NCI-H187 (cell line): ENCODE measurements at places on chromosomes 12 and 14.

DNA sequence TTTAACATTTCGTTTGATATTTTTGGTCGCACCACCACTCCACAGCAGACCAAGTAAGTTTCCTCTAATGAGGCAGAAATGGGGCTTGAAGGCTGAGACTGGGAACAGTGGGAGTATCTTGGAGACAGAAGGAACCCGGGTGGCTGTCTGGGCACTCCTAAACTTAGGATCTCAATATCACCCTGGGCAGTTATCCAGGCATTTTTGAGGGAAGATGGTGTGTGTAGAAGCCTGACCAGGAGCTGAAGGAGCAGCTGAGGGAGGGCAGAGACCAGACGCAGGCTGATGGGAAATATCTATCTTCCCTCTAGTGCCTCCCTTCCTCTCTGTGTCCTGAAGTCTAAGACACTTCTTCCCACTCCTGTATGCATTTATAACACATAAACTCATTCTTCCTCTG is 10.7 kb downstream of the MARS1 start:
- DNase-seq: no peak

GRCh38 chr14:99734406-99735051 is 50.4 kb downstream of the CYP46A1 start:
- no peak for DNase-seq

DNA sequence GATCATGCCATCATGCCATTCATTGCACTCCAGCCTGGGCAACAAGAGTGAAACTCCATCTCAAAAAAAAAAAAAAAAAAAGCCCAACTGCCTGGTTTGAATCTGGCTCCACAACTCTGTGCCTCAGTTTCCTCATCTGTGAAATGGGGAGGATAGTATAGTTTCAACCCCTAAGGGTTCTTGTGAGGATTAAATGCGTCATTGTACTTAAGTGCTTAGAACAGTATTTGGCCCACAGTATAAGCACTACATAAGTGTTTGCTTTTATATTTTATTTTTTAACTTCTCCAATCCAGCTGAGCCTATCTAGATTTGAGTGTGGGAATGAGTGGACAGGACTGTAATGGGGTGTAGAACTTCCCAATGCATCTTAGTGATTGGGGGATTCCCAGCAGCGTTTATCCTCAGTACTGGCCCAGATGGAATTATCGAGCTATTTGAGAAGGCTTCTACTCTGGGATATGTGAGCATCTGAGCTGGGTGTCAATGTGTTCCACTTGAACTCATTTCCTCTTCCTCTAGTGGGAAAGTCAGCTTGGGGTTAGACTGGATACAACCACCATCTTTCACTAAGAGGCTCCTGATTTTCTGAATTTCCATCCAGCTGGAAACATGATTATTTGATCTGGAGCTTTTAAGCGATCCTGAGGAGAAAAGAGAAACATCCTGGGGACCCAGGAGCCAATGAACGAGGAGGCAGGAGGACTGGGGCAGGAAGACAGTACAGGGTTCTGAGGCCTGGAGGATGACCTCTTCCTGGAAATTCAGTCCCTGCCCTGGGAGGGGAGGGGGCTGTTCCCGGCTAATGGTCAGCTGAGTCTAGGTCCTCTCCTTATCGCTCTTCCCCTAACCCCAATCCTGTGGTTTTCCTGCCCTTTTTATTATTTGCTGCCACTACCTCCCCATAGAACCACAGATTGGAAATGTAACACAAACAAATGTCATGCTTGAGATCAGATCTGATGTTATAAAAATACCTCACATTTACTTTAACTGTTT is 9.3 kb upstream of the ESPL1 start:
- DNase-seq: no peak

- no peak for DNase-seq
These were observed 7.9 kb upstream of the GPRC5A start for GRCh38 chr12:12883369-12884001.

DNA sequence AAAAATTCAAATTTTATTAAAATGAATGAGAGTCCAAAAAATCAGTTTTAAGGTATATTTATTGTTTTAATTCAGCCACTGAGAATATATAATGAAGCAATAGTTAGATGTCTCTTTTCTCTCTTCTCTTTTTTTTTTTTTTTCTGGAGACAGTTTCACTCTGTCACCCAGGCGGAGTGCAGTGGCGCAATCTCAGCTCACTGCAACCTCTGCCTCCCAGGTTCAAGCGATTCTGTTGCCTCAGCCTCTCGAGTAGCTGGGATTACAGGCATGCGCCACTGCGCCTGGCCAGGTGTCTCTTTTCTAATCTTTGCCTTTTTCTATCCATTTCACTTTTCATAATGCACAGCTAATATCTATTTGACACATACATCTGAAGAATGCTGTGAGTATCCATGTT is 307.1 kb upstream of the RGS6 start:
- DNase-seq: no peak

DNA sequence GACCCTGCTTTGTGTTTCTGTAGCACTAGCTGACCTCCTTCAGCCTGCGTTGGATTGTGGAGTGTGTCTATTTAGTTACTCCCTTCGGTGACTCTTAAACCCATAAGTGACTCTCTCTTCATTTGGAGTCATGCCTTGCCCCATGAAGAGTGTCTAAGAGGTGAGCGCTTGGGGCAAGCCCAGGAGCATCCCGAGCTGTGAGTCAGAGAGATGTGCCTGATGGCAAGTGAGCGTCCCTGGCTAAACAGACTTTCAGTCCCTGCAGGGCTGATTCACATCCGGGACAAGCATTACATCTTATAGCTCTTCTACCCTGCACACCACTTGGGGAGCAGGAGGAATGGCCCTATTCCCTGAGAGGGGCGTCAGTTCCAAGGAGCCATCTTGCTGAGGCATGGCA is 24.3 kb upstream of the ATF1 start:
- DNase-seq: no peak

GRCh38 chr12:52317468-52318052 is 3.6 kb downstream of the KRT83 start:
- DNase-seq: no peak

DNA sequence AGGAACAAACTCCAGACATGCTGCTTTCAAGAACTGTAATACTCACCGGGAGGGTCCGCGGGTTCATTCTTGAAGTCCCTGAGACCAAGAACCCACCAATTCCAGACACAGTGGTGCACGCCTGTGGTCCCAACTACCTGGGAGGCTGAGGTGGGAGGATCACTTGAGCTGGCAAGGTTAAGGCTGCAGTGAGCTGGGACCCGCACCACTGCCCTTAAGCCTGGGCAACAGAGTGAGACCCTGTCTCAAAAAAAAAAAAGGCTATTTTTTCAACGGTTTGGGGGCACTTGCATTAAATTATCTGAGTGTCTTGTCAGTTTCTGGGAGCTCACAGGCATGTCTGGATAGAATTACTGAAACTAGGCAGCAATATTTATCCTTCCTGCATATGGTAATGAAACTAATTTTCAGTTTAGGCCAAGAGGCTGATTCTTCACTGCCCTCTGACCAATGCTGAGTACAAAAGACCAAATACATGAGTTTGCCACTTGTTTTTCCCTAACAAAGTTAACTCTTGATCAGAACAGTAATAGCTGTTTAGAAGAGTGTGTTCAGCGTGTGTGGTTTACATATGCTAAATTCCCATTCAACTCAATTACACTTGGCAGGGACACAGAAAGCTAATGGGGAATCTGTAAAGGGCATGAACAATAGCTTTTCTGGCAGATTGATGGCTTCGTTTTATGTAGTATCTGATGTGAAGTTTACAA is 65.8 kb upstream of the RASSF3 start:
- DNase-seq: no peak

DNA sequence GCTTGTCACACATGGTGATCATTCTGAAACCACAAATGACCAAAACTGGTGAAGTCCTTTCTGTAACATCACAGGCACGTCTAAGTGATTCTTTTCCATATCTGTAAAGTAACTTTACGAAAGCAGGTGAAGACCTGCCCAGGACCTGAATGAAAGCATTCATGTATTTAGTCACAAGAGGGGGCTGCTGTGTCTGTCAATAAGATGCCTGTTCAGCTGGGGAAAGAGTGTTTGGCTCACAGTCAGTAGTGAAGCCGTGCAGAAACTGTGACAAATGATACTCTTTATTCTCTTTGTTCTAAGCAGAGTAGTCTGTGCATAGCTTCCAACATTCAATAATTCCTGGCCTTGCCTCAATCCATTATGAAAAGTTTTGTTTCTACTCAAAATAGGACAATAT is 373.5 kb upstream of the OR4E1 start:
- DNase-seq: no peak

GRCh38 chr12:57816855-57817151 is 1.7 kb downstream of the AVIL start:
- DNase-seq: no peak

DNA sequence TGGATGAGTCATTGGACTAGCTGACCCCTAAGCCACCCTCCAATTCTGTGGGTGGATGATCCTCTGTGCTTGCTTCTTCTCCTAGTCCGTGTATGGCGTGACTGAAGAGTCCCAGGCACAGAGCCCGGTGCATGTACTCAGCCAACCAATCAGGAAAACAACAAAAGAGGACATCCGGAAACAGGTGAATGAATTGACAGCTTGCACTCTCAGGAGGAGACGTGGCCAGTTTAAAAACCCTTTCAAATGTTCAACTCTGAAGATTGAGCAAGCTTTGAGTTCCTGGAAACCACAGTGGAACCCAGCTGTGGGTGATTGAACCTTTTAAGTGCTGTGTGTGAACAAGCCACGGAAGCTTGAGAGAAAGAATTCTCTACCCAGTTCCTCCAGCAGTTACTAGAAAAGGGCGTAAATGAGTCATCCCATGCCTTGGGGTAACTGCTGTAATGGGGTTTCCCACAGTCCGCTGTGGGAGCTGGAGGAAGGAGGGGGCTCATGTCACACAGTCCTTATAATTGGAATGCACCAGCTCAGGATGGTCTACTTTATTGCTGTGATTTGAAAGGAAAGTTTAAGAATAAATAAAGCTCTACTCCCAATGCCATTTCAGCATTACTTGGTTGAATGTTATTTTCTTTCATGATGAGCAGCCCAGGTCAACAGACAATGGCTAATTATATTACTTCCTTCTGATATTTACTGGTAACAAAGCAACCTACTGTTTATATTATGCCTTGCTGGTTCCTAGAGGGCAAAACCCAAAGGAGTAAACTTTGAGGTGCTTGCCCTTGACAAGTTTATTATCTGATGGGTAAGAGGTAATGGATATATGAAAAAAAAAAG is 417.0 kb downstream of the DPF3 start:
- DNase-seq: no peak

GRCh38 chr12:4270831-4271716 is 2.5 kb upstream of the CCND2 start:
- no peak for DNase-seq

- no peak for DNase-seq
These were observed 323.7 kb upstream of the OR4E1 start for GRCh38 chr14:21997300-21997699.

- DNase-seq: no peak
These were observed 8.2 kb upstream of the CCDC85C start for GRCh38 chr14:99612071-99612737.

DNA sequence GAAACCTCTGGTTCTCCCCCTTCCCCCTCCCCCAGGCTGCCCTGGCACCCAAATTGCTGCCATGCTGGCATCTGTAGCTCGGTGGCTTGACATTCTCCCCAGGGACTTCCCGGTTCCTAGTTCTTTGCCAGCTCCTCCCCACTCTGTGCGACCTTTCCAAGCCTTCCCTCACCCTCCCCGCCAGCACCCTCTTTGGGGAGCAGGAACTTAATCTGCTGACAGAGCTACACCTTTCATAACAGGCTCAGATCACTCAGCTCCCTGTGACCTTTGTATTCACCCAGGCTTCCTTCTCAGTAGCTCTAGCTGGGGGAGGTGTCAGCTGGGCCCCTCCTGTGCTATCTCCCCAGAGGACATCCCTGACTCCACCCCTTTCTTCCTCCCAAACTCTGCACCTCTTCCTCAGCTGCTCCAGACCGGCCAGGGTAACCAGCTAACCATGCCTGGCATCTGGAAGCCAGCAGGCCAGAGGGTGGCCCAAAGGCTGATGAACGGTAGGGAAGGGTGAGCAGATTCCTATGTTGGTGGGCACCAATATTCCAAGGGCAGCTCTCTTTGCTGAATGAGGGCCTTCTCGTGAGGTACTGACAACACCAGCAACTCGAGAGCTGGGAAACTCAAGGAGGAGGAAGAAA is 1.8 kb upstream of the COX14 start:
- DNase-seq: no peak

DNA sequence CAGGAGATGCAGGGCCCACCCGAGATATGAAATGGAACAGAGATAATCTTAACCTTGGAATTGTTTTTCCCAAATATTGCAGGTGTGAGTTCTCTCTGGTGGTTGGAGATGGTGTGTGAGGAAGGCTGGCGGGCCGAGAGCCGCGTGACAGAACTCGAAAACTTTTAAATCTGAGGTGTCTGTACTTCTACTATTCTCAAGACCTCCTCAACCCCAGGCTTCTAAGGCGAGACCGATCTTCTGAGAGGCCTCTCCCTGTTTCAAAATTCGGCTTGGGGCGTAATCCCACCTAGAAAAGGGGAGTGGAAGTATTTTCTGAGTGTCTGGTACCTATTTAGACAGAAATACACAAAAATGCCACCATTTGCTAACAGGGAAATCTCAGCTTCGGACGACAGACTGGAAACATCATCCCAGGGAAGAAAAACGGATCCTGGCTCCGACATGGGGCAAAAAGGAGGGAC is 611 bp downstream of the SARNP start:
- DNase-seq: no peak

GRCh38 chr12:20439626-20440025 is 71.3 kb downstream of the PDE3A start:
- DNase-seq: no peak

DNA sequence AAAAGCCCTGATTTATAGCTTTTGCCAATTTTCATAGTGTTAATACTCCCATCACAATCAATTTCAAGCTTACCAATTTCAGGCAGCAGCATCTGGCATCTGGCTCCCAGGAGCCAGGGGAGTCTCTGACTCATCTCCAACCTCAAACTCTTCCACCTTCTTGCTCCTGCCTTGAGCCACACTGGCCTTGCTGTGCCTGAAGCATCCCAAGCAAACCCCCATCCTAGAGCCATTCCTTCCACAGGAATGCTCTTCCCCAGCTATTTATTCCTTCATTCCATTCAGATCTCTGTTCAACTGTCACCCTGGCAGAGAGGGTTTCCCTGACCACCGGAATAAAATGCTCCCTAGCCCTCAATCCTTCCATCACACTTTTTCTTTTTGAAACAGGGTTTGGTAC is 13.9 kb upstream of the PPP1CC start:
- DNase-seq: no peak

- DNase-seq: no peak
These were observed 32.6 kb downstream of the NUAK1 start for GRCh38 chr12:106106061-106106566.

DNA sequence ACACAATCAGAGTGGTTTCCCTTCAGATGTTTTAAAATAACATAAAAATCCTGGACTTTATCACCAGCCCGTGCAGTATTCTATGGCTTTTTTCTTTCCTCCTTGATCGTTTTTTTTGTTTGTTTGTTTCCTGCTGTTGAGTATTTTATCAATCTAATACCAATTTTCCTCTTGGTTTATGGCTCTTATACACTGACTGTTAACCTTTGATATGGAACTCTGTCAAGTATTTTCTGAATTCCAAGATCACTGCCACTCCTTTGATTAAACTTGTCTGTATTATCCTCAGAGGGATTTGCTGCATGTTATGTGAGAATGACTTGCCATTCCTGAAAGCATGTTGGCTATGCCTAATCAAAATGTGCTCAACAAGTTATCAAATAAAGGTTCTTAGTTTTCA is 88.4 kb downstream of the PELI2 start:
- DNase-seq: no peak
